Activated CD4-positive, alpha-beta memory T cell treated with anti-CD3 and anti-CD28 coated beads, Interleukin-2, amount 10 ng/mL, durations not matched to agents 7 days and 5 days (primary cell): ENCODE measurements at places on chromosomes 7 and 10. TPM values are rescaled to one million over a fixed set of nuclear protein-coding genes. Genes with fewer than 3 reads are reported as not detected.

ZEB1 gene
- 51.6 TPM for total RNA-seq

HPSE2 gene
- total RNA-seq, result not detected

PARP12 gene
- total RNA-seq, result 146 TPM

CTNNA3 gene
- 0.78 TPM for total RNA-seq

RPEL1 gene
- 0.13 TPM for total RNA-seq

HOXA1 gene
- total RNA-seq, result 0.70 TPM

OR6B1 gene
- total RNA-seq, result not detected

SORCS3 gene
- total RNA-seq, result not detected

FGFR2 gene
- 0.30 TPM for total RNA-seq

MOGAT3 gene
- total RNA-seq, result not detected

UPP1 gene
- total RNA-seq, result 154 TPM

KCNK18 gene
- not detected for total RNA-seq

GIMAP8 gene
- 25.1 TPM for total RNA-seq

TAC1 gene
- total RNA-seq, result not detected

VWDE gene
- total RNA-seq, result 6.6 TPM

PRKCQ gene
- total RNA-seq, result 70.6 TPM

MCM10 gene
- total RNA-seq, result 42.9 TPM

COL28A1 gene
- not detected for total RNA-seq

RFC2 gene
- 55.9 TPM for total RNA-seq

UBE2D1 gene
- total RNA-seq, result 10.9 TPM

RBM17 gene
- 155 TPM for total RNA-seq

PNLIPRP3 gene
- not detected for total RNA-seq

TMEM236 gene
- total RNA-seq, result 0.15 TPM

OR2A12 gene
- not detected for total RNA-seq

HTR5A gene
- not detected for total RNA-seq

RAB19 gene
- 4.8 TPM for total RNA-seq

CALHM3 gene
- total RNA-seq, result 0.53 TPM

MMP21 gene
- total RNA-seq, result not detected

SFRP4 gene
- not detected for total RNA-seq

PALD1 gene
- total RNA-seq, result 0.15 TPM

CYP26A1 gene
- not detected for total RNA-seq

BAIAP2L1 gene
- 0.68 TPM for total RNA-seq

GET4 gene
- 38.2 TPM for total RNA-seq

OPALIN gene
- not detected for total RNA-seq

MTG1 gene
- total RNA-seq, result 42.2 TPM

SP8 gene
- total RNA-seq, result not detected

CYP26C1 gene
- not detected for total RNA-seq

EBLN1 gene
- total RNA-seq, result not detected

STEAP1B gene
- 0.33 TPM for total RNA-seq

WEE2 gene
- total RNA-seq, result not detected

CLDN3 gene
- not detected for total RNA-seq

FRAT2 gene
- 11.1 TPM for total RNA-seq

NPFFR1 gene
- not detected for total RNA-seq

TMEM130 gene
- not detected for total RNA-seq
